ENCODE measurements at places on chromosomes 6 and 20. TPM values are rescaled to one million over a fixed set of nuclear protein-coding genes. Genes with fewer than 3 reads are reported as not detected.

The CNR1 gene
- 0.31 TPM for total RNA-seq

The CYP24A1 gene
- total RNA-seq, result 665 TPM

The FAM184A gene
- 8.6 TPM for total RNA-seq

The HTR1E gene
- total RNA-seq, result not detected

The TP53TG5 gene
- total RNA-seq, result 0.52 TPM

The BLCAP gene
- 114 TPM for total RNA-seq

The CCN6 gene
- total RNA-seq, result not detected

The BHLHE23 gene
- not detected for total RNA-seq

The TRIM40 gene
- 0.29 TPM for total RNA-seq

The CABLES2 gene
- 13.6 TPM for total RNA-seq

The DLK2 gene
- 0.86 TPM for total RNA-seq

The TFAP2A gene
- total RNA-seq, result 77.0 TPM

The C20orf202 gene
- 0.22 TPM for total RNA-seq

The LST1 gene
- not detected for total RNA-seq

The TRIM10 gene
- 2.7 TPM for total RNA-seq

The SLC32A1 gene
- not detected for total RNA-seq

The OR2H1 gene
- total RNA-seq, result not detected

The IMPG1 gene
- not detected for total RNA-seq

The PHF10 gene
- 47.8 TPM for total RNA-seq

The SIRPD gene
- not detected for total RNA-seq

The ADGB gene
- not detected for total RNA-seq

The KIF13A gene
- 14.1 TPM for total RNA-seq

The MYMX gene
- not detected for total RNA-seq

The RHAG gene
- total RNA-seq, result not detected

The PHACTR1 gene
- total RNA-seq, result 0.21 TPM

The DNMT3B gene
- 8.4 TPM for total RNA-seq

The SEMG1 gene
- total RNA-seq, result 0.21 TPM

The LINC00237 gene
- total RNA-seq, result not detected

The KCNQ2 gene
- total RNA-seq, result 0.07 TPM

The RBPJL gene
- not detected for total RNA-seq

The SAMD3 gene
- not detected for total RNA-seq

The DEFB132 gene
- not detected for total RNA-seq

The VGLL2 gene
- not detected for total RNA-seq

The REPS1 gene
- total RNA-seq, result 24.1 TPM

The OR2H2 gene
- total RNA-seq, result not detected

The ZSCAN16 gene
- 15.9 TPM for total RNA-seq

The C20orf204 gene
- total RNA-seq, result 5.0 TPM

The CLPSL2 gene
- not detected for total RNA-seq

The PLN gene
- total RNA-seq, result not detected

The IYD gene
- 0.92 TPM for total RNA-seq

The GRM1 gene
- not detected for total RNA-seq

The TAP2 gene
- 180 TPM for total RNA-seq

The FRK gene
- total RNA-seq, result 21.2 TPM

The HLA-DOB gene
- 0.97 TPM for total RNA-seq

The BCAS1 gene
- total RNA-seq, result 11.1 TPM

The CTCFL gene
- not detected for total RNA-seq

The C6orf118 gene
- total RNA-seq, result not detected

The PDE7B gene
- total RNA-seq, result 0.09 TPM

The NKX2-2 gene
- not detected for total RNA-seq

The CST4 gene
- not detected for total RNA-seq

The C6orf15 gene
- not detected for total RNA-seq

The PAK1IP1 gene
- total RNA-seq, result 15.8 TPM

The FAM83C gene
- not detected for total RNA-seq

The SIRPG gene
- not detected for total RNA-seq

The SLC4A11 gene
- 9.4 TPM for total RNA-seq

Measured in Calu3 (cell line).